ENCODE measurements at places on chromosomes 3 and 15. TPM values are rescaled to one million over a fixed set of nuclear protein-coding genes. Genes with fewer than 3 reads are reported as not detected.

The OSBPL10 gene
- total RNA-seq, result 23.3 TPM

The PYGO1 gene
- total RNA-seq, result 7.2 TPM

The NUP210 gene
- 42.8 TPM for total RNA-seq

The TNFSF10 gene
- not detected for total RNA-seq

The IL17RE gene
- total RNA-seq, result 1.7 TPM

The LDHAL6B gene
- not detected for total RNA-seq

The XCR1 gene
- total RNA-seq, result not detected

The CAMK1 gene
- total RNA-seq, result 16.1 TPM

The PROS1 gene
- 10.8 TPM for total RNA-seq

The ARPIN gene
- total RNA-seq, result 11.6 TPM

The EFL1 gene
- 32.1 TPM for total RNA-seq

The ADAMTS7 gene
- 8.5 TPM for total RNA-seq

The ISL2 gene
- 2.9 TPM for total RNA-seq

The GALNT15 gene
- 0.06 TPM for total RNA-seq

The NAA50 gene
- 143 TPM for total RNA-seq

The KBTBD13 gene
- total RNA-seq, result not detected

The SLC12A1 gene
- not detected for total RNA-seq
